ENCODE measurements at places on chromosomes 2 and 18. TPM values are rescaled to one million over a fixed set of nuclear protein-coding genes. Genes with fewer than 3 reads are reported as not detected.
A peak's percentile ranks its signal among the peaks of the same experiment; 100 is the strongest.

Gene ALPG
- total RNA-seq = 0.27 TPM

Gene CD302
- total RNA-seq = 0.41 TPM

Gene LINC00305
- total RNA-seq = not detected

Gene ACMSD
- total RNA-seq = not detected

Gene TWIST2
- 2.5 TPM for total RNA-seq

Gene SPEG
- 76.1 TPM for total RNA-seq

GRCh38 chr2:222318712-222319585 is 20.2 kb upstream of the PAX3 start:
- no peak for DNase-seq

GRCh38 chr2:10132596-10132995 is 10.1 kb downstream of the RRM2 start:
- DNase-seq = no peak

DNA sequence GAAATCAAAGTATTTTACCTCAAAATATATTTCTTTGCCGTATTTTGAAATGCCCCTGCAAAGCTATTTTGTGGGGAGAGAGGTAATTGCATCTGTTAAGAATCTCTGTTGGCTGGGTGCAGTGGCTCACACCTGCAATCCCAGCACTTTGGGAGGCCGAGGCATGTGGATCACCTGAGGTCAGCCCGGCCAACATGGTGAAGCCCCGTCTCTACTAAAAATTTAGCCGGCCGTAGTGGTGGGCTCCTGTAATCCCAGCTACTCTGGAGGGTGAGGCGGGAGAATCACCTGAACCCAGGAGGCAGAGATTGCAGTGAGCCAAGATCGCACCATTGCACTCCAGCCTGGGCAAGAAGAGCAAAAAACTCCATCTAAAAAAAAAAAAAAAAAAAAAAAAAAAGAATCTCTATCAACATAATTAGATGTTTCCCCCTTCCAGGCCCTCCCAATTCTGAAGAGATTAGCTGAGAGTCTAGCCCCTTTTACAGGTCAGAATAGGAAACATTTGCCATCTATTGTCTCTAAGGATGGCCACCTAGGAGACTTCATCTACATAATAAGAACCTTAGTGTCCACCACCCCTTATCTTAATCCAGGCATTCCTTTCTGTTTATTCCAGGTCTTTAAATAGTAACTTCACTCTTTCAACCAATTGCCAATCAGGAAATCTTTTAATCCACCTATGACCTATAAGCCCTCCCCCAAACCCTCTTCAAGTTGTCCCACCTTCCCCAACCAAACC is 3.5 kb upstream of the TRAPPC8 start:
- no peak for DNase-seq

GRCh38 chr2:1454346-1454745 is 41.1 kb downstream of the TPO start:
- no peak for DNase-seq

DNA sequence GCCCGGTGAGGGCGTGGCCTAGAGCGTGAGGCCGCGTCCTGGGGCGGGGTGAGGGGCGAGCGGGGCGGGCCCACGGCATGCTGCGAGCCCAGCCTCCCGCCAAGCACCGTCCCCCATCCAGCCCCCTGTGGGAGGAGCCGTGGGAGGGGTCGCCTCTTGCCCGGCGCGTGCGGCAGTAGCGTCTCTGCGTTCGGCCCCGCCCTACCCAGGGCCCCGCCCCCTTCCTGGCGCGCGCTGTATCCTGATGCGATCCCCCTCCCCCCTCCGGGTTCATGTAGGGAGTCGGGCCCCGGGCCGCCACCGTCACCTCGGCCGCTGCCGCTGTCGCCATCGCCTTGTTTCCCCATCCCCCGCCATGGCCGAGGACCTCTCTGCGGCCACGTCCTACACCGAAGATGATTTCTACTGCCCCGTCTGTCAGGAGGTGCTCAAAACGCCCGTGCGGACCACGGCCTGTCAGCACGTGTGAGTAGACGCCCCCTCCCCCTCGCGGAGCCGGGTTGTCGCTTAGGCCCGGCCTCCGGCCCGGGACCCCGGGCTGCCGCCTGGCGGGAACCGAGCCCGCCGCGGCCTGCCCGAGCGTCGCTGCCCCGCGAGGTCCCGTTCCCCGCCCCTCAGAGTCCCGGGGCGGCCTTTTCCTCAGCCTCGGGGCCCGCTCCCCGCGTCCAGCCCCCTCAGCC is 888 bp downstream of the RNF138 start:
- peak; percentile 89 for DNase-seq

GRCh38 chr2:77725045-77725444 is 202.9 kb upstream of the LRRTM4 start:
- no peak for DNase-seq

DNA sequence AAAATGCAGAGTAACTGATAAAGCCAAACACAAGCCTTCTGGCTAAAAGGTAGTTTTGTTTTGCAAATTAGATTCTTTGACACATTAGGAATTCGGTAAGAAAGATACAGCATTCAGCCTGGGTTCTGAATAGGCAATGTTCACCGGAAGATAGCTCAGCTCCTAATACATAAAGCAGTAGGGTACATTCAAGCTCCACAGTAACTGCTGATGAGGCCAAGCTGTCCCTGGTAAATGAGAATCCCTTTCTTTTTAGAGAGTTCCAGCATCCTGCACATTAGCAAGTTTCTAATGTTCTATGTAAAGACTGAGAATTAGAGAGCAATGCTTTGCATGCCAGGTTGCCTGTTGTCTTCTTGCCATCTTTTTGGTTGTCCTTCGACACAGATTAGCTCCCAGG is 316.3 kb upstream of the SLC14A2 start:
- DNase-seq = no peak

DNA sequence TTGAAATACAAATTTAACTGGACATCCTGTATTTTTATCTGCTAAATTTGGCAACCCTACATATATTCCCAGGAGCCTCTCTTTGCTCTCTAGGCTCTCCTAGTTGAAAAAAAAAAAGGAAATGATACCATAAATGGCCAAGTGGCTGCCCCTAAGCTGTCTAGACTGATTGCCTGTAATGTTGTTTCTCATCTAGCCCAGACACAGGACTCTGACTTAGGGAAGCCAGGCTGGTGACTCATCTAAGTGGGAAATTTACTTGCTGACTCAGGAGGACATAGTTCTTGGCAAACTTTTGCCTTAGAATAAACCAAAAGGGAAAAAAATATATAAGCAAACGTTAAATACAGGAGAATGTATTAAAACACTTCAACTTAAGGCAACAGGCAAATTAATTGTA is 14.6 kb upstream of the ITGAV start:
- DNase-seq = peak; percentile 99

- no peak for DNase-seq
Observed at GRCh38 chr2:38097258-38097987, 21.5 kb upstream of the CYP1B1 start.

- DNase-seq = no peak
Observed at GRCh38 chr2:54589038-54589339, 132.9 kb downstream of the SPTBN1 start.

GRCh38 chr2:4152051-4152450 is 448.7 kb downstream of the DCDC2C start:
- DNase-seq = no peak

- peak; percentile 68 for DNase-seq
Observed at GRCh38 chr18:55878224-55878623, 290.2 kb upstream of the TCF4 start.

- peak; percentile 67 for DNase-seq
Observed at GRCh38 chr2:219171231-219171651, 1.4 kb upstream of the SLC23A3 start.

- DNase-seq = no peak
Observed at GRCh38 chr18:78136986-78137385, 842.6 kb upstream of the SALL3 start.
